RPMI7951 (cell line): ENCODE measurements at places on chromosomes 1 and 21. TPM values are rescaled to one million over a fixed set of nuclear protein-coding genes. Genes with fewer than 3 reads are reported as not detected.

CLEC20A gene
- total RNA-seq = not detected in 2 replicates

WDR77 gene
- total RNA-seq = 53.6 and 62.8 TPM in 2 replicates

RGS8 gene
- total RNA-seq = under 0.01 and 0.10 TPM in 2 replicates

ZMYND12 gene
- total RNA-seq = 0.12 and 1.7 TPM in 2 replicates

SH2D1B gene
- total RNA-seq = 0.10 and 0.12 TPM in 2 replicates

FCMR gene
- 0.68 and 1.7 TPM in 2 replicates for total RNA-seq

FCGR1A gene
- not detected in 2 replicates for total RNA-seq

MARK1 gene
- total RNA-seq = 3.1 and 3.7 TPM in 2 replicates

AADACL4 gene
- total RNA-seq = not detected in 2 replicates

FAM151A gene
- not detected in 2 replicates for total RNA-seq

ARHGAP30 gene
- total RNA-seq = 0.20 TPM in 1 of 2 replicates, not detected in the other

SPOCD1 gene
- 9.6 and 12.4 TPM in 2 replicates for total RNA-seq

TPTE gene
- 2.4 and 3.1 TPM in 2 replicates for total RNA-seq

NCF2 gene
- total RNA-seq = not detected in 2 replicates

ADAMTS4 gene
- 5.2 and 8.3 TPM in 2 replicates for total RNA-seq

ADORA3 gene
- total RNA-seq = not detected in 2 replicates

C1QA gene
- not detected in 2 replicates for total RNA-seq

OR2T33 gene
- not detected in 2 replicates for total RNA-seq
